Activated CD4-positive, alpha-beta T cell treated with anti-CD3 and anti-CD28 coated beads, Interleukin-2, amount 50 U/mL, for 48 hours (primary cell): ENCODE measurements at places on chromosomes 2 and 18.

DNA sequence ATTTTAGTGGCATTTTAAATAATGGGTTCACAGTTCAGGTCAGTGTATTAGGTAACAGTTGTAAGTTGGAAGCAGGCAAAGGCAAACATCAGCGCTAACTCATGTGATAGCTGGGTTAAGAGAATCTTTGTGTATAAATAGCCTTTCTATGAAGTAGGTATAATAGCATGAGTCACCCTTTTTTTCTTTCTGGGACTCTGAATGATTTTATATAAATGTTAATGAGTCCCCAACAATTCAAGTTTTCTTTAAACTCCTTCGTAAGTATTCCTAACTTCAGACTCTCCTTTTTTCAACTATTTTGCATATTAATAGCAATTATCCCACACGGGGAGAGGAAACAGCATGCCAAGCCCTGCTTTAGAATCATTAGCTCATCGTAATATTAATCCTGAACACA is 384.3 kb downstream of the PIK3C3 start:
- DNase-seq: no peak

- DNase-seq: no peak
Measured at GRCh38 chr18:41052625-41053024, 902.4 kb upstream of the PIK3C3 start.

- no peak for DNase-seq
Measured at GRCh38 chr18:71849407-71849806, 694.7 kb downstream of the CBLN2 start.

- no peak for DNase-seq
Measured at GRCh38 chr18:48551100-48551499, 12.3 kb downstream of the CTIF start.

GRCh38 chr18:56067969-56068671 is 480.1 kb upstream of the TCF4 start:
- no peak for DNase-seq

- DNase-seq: no peak
Measured at GRCh38 chr2:68404164-68404563, 39.1 kb downstream of the PLEK start.

GRCh38 chr2:107393516-107393915 is 433.2 kb upstream of the RGPD4 start:
- no peak for DNase-seq

- no peak for DNase-seq
Measured at GRCh38 chr2:150710916-150711315, 223.4 kb upstream of the RND3 start.

- no peak for DNase-seq
Measured at GRCh38 chr2:84450288-84451227, 8.5 kb downstream of the SUCLG1 start.

DNA sequence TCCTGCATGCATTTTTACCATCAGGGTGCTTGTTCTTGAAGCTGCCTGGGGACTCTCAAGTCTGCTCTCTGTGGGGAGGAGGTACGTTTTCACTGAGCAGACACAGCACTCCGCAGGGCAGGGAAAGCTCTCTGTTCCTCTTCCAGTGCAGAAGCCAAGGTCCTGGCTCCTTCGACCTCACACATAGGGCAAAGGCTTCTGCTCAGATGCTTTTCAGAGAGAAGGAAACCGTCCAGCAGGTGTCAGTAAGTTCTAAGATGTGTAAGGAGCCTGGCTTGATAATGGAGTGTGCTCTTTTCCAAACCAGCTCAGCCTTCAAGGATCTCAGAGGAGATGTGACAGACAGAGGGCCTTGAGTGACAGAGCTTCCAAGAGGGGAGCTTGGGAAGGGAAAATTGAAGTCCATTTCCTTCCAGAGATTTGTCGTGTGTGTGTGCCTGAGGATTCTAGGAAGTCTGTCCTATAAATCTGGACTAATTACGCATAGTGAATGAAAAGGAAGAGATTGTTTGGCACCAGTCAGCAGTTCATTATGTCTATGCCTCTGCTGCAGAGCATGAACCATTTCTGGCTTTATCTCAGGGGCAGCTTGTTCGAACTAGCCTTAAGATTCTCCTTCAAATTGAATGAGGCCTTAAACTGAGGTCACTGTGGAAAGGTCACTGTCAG is 67.3 kb upstream of the UPP2 start:
- DNase-seq: no peak

DNA sequence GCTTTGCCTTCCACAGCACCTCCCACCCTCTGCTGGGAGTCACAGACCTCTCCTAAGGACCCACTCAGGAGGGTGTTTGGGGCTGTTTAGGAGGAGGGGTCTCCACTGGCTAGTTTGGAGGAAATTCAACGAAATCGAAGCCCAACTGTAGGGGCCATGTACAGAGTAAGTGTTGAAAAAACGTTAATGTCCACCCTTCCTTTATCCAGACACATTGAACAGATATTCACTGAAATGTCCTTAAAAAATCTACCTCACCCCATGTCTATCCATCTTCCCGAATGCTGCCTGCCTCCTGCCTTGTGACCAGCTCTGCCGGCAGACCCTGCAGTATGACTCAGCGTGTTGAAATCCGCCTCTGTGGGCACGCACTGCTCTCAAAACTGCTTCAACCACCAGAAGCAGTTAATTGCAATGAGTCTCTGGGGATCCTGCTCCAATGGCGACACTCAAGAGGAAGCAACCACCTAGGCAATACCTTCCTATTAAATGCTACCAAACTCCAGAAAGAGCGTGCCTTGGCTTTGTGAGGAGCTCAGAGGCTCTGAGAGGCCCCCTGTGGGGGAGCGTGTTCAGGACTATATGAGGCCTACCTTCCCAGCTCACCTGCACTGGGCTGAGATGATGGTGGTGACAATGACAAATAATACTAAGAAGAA is 61.4 kb upstream of the RTN4 start:
- DNase-seq: no peak

DNA sequence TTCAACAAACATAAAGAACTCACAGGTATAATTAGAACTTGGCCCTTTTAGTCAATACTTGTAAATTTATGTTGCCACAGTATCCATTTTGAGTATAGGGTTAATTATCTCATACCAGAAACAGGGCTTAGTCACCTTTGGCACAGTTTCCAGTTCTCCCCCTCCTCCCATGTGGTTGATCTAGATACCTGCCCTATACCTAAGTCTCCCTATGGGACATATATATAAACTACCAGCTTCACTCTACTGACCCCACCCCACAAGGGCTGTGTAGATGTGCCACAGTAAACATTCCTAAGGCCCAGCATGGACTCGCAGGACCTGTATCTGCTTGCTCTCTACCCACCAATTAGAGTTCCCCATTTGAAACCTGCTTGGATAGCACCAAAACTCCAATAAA is 371.7 kb upstream of the RND3 start:
- no peak for DNase-seq

- no peak for DNase-seq
Measured at GRCh38 chr18:61388010-61388409, 54.8 kb downstream of the CDH20 start.

- DNase-seq: no peak
Measured at GRCh38 chr2:174615871-174616436, 18.4 kb upstream of the WIPF1 start.

GRCh38 chr2:29325544-29325943 is 210.3 kb downstream of the CLIP4 start:
- no peak for DNase-seq

DNA sequence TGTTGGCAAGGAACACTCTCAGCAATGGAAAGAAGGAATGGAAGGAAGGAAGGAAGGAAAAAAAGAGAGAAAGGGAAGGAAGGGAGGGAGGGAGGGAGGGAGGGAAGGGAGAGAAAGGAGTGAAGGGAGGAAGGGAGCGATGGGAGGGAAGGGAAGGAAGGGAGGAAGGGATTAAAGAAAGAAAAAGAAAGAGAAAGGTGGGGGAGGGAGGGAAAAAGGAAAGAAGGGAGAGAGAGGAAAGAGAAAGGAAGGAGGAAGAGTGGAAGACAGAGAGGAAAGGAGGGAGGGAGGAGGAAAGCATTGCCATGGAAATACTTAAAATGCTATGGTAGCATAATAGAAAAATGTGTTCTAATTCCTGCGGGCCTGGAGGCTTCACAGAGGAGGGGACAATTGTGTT is 22.4 kb downstream of the TTR start:
- no peak for DNase-seq

GRCh38 chr2:12194968-12195367 is 448.5 kb downstream of the LPIN1 start:
- DNase-seq: no peak

GRCh38 chr2:241870081-241870541 is 582 bp downstream of the RTP5 start:
- no peak for DNase-seq

DNA sequence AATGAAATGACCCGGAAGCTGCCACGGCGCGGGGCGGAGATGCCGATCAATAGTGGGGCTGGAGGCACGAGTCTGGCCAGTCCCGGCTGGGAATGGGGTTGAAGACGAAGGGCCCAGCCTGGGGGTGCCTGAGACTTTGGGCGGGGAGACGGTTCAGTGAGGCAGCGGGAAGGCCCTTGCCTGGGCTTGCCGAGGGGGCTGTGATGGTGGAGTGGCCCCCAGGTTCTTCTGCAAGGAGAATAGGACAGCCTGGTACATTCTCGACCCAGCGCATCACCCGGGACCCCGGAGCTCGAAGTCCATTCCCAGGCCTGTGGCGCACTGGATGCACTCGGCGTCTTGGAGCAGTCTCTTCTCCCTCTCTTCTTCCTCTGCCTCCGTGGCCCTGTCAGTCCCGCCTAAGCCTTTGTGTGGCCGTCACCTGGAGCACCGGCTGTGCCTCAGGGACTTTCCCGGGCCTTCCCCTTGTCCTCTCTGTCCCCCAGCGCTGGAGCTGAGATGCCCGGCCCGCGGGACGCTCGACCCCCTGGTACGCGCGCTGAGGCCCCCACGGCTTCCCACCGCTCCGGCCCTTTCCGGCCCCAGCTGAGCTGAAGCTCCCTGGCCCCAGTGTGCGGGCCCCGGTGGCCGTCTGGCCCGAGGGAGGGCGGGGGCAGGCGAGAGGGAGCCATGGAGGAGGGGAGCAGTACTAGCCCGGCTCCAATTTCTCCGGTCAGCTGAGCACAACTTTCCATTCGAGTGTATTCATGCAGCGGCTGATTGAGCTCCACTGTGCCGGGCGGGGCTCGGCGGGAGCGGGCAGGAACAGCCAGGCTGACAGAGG is 8.0 kb downstream of the SIX3 start:
- DNase-seq: no peak

DNA sequence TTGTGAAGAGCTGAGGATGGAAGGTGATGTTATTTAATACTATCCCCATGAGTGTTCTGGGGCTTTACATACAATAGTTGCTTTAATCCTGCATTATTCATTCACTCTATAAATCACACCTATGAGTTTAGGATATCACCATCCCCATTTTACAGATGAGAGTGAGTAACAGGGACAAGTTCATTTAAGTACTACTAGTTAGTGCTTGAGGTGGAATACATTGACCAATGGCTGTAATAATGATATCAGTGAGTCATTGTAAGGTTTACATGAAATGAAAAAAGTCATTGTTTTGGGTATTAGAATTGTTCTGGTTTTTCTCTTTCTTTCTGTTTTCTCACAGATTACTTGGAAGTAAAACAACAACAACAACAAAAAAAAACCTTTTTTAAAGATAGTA is 42.5 kb downstream of the TANC1 start:
- no peak for DNase-seq

DNA sequence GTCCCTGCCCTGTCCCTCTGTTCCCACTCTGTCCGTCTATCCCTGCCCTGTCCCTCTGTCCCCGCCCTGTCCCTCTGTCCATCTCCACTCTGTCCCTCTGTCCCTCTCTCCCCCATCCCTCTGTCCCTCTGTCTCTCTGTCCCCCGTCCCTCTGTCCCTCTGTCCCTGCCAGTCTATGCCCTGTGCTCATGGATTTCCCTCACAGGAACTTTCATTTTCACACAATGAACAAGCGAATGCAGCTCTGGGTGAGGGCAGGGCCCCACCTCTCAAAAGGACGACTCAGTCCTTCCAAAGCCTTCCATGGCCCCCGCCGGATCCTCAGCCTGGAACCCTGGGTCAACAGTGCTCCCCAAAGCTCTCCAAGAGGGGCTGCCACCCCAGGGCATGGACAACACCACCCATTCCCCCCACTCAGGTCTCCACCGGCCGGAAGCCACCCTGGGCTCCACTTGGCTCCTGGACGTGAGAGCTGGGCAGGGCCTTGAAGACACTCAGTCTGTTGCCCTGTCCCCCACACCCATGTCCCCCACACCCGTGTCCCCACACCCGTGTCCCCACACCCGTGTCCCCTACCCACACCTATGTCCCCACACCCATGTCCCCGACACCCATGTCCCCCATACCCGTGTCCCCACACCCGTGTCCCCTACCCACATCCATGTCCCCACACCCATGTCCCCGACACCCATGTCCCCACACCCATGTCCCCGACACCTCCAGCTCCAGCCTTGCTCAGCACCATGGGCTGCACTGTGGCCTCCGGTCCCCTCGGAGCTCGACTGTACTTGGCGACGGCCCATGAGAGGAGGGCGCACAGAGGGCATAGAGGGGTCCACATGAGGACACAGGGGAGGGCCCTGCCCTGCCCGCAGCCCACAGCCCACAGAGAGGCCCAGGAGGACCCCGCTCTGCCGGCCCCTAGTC is 156.0 kb downstream of the PXDN start:
- DNase-seq: no peak
